Astrocyte of the spinal cord (primary cell): ENCODE measurements at places on chromosomes 3 and 15.
A peak's percentile ranks its signal among the peaks of the same experiment; 100 is the strongest.

DNA sequence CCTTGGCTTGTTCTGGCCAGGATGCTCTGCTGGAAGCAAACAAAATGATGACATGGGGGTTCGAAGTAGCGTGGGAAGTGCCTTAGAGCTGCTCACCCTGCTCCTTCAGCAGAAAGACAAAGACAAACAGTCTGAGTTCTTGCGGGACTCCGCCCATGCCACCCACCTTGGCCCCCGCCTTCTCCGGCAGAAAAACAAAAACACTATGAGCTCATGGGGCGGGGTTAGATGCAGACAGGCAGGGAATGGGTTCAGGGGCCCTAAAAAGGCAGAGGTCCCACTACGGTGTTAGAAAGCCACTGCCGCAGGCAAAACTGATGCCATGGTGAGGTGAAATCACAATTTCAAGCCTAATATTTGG is 9.7 kb upstream of the NCKIPSD start:
- peak; percentile 76 for DNase-seq

DNA sequence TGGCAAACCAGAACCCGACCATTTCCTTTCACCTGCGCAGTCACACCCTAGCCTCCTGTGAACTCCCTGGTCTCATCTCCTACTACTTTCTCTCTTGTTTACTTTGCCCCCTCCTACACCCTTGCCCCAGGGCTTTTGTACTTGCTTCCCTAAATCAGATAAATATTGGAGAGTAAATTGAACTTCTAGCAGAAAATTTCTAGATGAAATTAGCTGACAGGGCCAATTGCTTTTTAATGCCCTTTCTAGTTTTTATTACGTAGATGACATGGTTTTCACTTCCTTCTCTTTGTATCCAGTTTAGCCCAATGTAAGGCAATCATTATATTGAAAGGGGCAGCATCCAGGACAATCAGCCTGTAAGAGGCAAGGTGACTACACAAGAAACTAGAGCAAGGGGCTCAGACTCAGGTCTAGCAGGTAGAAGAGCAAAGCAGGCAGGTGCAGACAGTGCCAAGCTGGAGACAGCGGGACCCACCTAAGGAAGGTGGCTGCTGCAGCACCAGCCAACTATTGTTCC is 56.2 kb upstream of the TOPAZ1 start:
- DNase-seq = no peak

DNA sequence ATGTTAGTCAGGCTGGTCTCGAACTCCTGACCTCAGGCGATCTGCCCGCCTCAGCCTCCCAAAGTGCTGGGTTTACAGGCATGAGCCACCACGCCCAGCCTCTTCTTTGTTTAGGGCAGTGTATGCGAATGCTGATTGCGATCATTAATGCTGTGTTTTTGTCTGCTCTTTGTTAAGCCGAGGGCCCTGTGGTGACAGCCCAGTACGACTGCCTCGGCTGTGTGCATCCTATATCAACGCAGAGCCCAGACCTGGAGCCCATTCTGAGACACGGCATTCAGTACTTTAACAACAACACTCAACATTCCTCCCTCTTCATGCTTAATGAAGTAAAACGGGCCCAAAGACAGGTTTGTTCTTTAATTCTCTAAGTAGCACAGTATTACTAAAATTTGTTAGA is 7.8 kb downstream of the KNG1 start:
- no peak for DNase-seq

GRCh38 chr15:41872166-41872747 is 21.6 kb downstream of the SPTBN5 start:
- no peak for DNase-seq

DNA sequence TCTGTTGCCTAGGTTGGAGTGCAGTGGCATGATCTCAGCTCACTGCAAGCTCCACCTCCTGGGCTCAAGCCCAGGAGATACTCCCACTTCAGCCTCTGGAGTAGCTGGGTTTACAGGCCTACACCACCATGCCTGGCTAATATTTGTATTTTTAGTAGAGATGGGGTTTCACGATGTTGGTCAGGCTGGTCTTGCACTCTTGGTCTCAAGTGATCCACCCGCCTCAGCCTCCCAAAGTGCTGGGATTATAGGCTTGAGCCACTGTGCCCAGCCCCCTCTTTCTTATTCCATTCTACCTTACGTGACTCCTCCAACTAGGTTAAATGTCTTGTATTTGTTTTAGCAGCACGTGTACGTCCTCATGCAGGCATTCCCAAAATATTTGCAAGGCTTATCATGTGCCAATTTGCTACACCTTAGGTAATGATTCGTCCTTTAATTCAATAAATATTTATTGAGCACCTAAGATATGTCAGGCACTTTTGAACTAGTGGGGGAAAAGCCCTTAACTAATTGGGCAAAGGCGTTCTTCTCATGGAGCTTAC is 14.9 kb upstream of the MAGI1 start:
- DNase-seq = no peak

DNA sequence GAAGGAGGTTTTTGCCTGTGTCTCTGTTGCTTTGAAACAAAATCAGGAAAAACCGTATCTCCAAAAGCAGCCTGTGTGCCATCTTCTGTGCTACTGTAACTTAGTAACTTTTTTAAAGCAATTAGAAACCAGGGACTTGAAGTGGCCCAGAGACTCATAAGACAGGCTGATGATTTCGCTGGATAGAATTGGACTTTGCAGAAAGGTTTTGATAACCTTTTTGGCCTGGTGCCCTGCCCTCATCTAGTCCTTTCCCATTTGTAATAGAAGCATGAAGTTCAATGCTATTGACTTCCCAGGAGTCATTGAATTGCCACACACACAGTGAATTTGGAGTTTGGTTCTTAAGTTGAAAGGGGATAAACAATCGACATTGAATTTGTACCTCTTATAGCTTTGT is 157.2 kb downstream of the PTPRG start:
- DNase-seq = no peak

DNA sequence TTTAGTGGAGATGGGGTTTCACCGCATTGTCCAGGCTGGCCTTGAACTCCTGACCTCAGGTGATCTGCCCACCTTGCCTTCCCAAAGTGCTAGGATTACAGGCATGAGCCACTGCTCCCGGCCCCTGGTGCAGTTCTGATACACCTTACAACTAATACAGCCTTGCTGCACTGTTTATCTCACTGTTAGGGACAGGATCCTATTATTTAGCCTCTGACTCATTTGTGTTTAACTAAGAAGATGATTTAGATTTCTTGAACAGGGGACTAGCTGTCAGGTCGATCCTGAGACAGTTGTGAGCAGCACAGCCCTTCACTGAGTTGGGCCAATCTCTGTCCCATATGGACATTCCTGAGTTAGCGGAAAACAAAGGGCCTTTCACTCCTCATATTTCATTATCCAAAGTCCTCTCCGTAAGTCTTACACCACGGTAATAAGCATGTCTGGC is 19.2 kb downstream of the GYG1 start:
- no peak for DNase-seq

DNA sequence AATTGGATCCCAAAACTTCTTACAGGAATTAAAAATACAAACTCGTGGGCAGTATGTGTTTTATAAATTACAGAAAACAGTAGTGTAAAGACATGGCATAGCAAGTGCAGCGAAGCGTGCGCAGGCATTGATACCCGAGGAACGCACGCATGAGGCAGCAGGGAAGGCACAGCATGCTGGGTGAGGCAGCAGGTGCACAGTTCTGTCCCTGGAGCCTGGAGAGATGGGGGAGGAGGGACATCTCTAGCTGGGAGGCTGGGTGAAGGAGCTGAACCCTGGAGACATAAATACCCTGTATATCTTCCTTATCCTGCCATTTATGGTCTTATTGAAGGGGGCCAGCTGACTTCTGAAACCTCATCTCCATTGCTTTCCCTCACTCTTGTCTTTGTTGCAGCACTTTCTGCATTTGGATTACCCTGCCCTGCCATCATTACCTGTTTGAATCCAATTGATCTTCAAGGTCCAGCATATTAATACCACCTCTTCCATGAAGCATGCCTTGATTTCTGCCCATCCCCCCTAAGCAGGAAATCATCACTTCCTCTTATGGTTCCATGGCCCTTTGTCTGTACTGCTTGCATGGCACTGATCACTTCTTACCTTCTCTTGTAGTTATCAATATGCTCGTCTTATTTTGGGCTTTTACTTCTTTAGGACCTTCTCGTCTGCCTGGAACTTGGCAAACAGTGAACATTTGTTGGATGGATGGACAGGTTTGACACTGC is 20.5 kb downstream of the LPP start:
- no peak for DNase-seq

DNA sequence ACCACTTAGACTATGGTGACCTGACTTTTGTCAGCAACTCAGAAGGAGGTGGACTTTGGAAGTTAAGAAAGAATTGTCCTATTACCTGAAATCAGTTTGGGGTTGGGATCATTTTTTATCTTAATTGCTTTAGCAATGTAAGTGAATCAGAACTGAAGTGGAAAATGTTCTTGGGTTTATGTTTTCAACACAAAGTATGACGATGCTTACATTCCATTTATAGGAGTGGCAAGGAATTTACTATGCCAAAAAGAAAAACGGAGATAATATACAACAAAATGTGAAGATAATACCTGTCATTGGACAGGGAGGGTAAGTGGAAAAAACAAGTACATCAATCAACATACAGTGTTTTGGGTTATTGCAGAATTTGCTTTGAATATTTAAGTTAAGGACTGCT is 116.1 kb downstream of the PDE8A start:
- DNase-seq = no peak

DNA sequence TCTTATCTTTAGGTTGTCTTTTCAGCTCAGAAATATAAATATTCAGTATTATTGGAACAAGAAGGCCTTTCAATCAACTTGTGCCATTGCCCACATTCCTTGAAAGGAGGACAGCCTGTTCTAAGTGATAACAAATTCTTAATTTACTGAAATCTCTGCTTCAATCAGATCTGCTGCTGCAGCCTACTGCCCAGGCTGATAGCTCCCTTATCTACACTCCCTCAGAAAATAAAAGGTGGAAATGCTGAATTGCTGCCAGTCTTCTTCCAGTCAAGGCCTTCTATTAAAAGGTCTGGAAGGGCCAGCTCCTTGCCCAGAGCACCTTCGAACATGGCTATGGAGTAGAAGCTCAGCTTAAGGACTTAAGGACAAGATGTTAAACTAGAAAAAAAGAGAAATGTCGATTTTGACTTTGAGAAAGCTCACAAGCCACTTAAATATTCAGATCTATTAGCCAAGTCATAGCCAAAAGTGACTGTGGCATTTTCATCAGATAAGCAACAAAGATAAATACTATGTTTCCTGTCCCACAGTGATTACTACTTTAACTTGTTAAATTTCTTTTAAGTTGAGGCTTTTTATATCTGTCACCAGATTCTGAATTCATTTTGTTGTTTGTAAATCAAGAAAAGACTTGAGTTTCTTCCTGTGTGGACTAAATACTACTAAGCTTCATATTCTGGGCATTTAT is 480.5 kb upstream of the CBLB start:
- no peak for DNase-seq

DNA sequence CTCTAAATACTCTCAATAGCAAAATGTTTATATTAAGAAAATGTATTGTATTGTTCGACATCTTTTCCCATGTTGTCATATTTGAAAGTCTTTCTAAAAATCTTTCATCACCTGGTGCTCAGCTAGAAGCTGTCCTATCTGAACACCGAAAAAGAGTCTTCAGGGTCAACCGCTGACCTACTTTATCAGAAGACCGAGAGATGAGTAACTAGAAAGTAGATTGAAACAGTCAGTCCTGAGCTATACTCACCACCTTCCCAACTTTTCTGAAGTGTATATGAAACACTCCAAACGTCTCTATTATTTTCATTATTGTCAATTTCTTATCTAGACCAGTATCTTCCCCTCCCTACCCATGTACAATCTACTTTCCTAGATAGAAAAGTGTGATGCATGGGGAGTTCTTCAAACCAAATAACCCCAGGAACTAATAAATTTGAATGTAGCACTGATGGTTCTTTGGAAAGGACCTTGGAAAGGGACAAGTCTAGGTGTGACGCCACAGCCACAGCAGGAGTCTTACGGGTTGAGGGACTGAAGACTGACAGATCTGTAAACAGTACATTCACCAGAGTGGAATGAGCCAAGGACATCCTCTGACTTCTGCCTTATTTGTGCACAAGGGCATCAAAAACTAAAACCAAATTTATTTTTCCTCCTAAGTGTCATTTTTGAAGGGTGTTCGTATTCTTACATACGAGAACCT is 58.6 kb downstream of the TMOD3 start:
- DNase-seq = no peak

GRCh38 chr3:54053211-54053610 is 69.1 kb upstream of the CACNA2D3 start:
- no peak for DNase-seq

- DNase-seq = no peak
Observed at GRCh38 chr3:63927422-63928280, 15.5 kb upstream of the SCAANT1 start.
